HCT116 (cell line): ENCODE measurements at places on chromosomes 3 and 15.

DNA sequence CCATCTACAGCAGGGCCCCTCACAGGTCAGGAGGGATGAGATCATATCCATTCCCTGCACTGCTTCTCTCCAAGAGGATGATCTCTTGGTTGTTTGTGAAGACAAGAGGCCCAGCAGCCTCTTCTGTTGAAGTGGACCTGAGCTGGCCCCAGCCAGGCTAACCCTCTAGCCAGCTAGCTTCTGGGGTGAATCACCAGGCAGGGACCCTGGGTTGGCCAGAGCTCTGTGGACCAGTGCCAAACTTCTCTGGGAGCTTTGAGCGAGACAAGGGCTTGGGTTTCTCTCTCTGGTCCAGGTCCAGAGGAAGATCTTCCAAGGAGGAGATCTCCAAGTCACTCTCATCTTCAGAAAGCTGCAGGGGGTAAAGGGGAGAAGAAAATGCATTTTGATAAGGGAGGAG is 52.7 kb downstream of the CLDN18 start:
- DNase-seq = no peak

- no peak for DNase-seq
Measured at GRCh38 chr15:91782221-91782620, 71.3 kb upstream of the SLCO3A1 start.

DNA sequence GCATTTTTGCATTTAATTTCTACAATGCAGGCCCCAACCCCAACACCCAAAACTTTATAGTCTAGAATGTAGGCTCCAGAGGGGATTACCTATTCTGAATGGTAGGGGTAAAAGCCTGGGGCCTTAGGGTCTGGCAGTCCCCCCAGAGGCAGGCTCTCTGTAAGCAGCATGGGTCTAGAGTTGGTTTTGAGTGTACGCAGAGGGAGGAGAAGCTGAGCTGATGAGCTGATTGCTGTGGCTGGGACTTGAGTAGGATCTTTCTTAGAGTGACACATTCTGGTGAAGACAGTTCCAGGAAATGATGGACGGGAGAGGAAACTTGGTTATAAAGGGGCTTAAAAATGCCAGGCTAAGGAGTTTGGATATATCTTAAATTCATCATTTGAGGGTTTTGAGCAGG is 2.1 kb downstream of the LPP start:
- no peak for DNase-seq

DNA sequence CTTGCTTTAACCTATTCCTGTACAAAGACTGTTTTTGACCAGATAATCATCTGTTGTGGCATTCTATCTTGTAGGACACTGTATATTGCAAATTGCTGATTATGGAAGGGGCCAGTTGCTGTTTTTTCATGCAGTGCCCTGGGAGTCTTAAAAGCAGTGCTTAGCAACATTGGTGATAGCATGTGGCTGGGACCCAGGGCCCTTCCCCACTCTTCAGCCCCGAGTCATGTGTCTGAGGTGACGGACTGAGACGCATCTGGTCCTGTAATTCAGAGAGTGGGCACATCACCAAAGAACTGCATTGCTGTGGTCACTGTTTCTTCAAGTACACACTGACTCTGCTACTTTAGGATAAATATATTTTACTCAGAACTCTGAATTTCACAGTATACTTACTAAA is 63.4 kb downstream of the SNRK start:
- DNase-seq = no peak

DNA sequence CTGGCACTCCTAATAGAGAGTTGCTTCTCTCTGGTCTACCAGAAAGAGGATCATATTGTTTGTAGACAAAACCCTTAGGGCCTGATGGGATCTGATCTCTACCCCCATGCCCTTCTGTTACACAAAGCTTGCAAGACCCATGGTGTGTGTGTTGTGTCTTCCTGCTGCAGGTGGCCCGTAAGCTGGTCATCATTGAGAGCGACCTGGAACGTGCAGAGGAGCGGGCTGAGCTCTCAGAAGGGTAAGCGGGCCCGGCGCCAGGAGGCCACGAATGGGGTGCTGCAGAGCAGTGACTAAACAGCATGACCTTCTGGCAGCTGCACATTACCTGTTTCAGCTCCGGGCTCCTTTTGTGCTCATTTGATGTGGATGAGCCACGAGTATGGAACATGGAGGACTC is 18.2 kb downstream of the TPM1 start:
- no peak for DNase-seq

DNA sequence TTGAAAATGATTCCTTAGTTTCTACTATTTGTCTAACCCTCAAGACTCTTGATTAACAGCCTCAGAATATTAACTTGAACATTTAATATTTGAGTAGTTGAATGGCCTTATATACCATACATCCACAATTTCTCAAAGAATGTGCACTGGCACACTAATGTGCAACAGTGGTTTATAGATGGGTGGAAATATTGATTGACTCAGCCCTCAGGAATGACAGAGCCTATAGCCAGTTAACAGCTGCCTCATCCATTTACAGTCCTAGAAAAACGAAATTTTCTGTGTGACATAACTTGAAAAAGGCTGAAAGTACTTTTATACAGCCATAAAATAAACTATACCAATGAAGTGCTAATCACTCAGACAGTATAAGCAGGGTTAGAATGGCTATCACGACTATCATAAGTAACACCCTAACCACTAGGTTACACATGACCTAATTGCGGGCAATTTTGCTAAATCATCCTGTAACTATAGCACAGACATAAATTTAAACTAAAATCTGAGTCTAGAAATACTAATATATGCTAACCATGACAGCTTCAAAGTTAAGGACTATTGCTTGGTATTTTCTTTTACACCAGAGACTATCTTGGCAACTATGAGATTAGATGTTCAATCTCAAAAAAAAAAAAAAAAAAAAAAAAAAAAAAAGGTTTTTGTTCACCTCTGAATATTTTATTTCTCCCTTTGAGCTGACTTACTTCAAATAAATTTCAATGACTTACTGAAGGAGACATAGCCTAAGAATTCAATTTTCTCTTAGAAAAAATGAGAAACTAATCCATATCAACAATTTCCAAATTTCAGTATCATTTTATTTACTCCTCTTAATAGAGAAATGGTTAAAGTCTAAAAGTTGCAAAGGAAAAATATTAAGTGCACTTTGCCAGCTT is 9.3 kb downstream of the SECISBP2L start:
- no peak for DNase-seq

GRCh38 chr3:65039754-65040210 is 352.0 kb upstream of the ADAMTS9 start:
- peak; percentile 18 for DNase-seq

DNA sequence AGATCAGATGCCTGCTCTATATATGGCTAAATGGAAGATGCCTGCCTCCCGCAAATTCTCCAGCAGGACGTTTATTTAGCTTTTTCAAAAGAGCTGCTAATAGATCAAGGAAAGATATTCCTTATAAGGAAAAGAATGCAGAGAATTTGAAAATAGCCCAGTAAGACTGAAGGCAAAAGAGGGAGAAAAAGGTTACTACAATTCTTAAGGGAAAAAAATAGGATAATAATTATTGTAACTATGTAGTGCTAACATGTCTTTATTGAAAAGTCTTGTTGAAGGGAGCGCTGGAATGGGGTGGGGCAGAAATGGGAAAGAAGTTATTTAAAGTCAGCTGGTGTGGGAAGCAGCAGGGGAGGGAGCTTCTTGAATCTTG is 2.9 kb downstream of the TPM1 start:
- DNase-seq = no peak

- no peak for DNase-seq
Measured at GRCh38 chr3:123584284-123584987, 417 bp downstream of the HACD2 start.

DNA sequence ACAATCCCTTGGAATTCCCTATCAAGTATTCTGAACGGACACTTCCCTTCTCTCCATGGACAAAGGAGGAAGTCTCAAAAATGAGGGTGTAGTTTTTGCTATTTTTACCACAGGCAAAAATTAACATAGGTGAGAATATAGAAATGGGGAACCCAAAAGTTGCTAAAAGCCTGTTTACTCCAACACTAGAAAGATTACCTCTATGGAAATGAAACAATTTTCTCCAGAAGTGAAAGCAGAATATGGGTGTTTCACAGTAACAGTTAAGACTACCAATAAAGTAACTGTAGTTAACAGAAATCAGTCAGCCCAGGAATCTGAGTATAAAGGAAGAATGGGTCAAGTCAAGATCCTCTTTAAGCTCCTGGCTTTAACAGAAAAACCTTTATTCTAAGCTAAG is 9.3 kb downstream of the TRA2B start:
- no peak for DNase-seq

- no peak for DNase-seq
Measured at GRCh38 chr3:125120379-125121122, 64.8 kb upstream of the HEG1 start.

- DNase-seq = no peak
Measured at GRCh38 chr3:123713211-123713610, 128.4 kb upstream of the HACD2 start.

DNA sequence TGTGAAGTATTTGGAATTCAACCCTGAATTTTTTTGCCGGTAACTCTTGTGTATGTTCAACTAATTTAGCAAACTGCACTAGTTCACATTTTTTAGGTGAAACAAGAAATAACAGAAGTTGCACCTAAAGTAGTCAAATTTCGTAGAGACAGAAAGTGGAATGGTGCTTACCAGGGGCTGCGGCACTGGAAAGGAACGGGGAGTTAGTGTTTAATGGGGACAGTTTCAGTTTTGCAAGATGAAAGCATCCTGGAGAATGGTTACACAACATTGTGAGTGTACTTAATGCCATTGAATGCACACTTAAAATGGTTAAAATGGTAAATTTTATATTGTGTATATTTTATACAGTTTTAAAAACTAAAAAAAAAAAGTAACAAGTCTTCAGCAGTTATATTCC is 27.4 kb downstream of the PPARG start:
- no peak for DNase-seq

GRCh38 chr3:139107424-139108252 is 62.9 kb upstream of the PRR23C start:
- no peak for DNase-seq

- DNase-seq = no peak
Measured at GRCh38 chr15:92650256-92650655, 5.3 kb downstream of the FAM174B start.

GRCh38 chr15:60941448-60941847 is 287.7 kb downstream of the RORA start:
- no peak for DNase-seq

GRCh38 chr3:146540236-146540635 is 4.2 kb downstream of the PLSCR1 start:
- no peak for DNase-seq

- no peak for DNase-seq
Measured at GRCh38 chr3:170740726-170741591, 129.0 kb downstream of the RPL22L1 start.

DNA sequence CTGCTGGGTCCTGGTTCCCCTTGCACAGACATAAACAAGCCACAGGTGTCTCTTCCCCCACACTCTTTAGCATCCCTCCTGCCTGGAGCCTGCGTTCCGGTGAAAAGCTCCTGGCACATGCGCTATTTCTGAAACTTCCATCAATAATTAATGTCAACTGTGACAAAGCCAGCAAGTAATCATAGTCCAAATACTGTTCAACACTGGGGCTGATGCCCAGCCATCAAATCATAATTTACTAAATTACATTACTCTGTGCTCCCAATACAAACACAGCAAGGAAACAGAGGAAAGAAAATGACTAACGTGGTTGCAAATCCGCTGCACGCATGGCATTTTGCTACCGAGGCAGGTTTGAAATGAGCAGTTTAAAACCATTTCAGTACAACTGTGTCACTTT is 294.7 kb downstream of the ERC2 start:
- DNase-seq = no peak

GRCh38 chr3:5035113-5035512 is 55.9 kb downstream of the BHLHE40 start:
- no peak for DNase-seq

GRCh38 chr3:141486496-141486745 is 406 bp upstream of the RASA2 start:
- DNase-seq = no peak
